ENCODE measurements at places on chromosomes 2 and 18.

DNA sequence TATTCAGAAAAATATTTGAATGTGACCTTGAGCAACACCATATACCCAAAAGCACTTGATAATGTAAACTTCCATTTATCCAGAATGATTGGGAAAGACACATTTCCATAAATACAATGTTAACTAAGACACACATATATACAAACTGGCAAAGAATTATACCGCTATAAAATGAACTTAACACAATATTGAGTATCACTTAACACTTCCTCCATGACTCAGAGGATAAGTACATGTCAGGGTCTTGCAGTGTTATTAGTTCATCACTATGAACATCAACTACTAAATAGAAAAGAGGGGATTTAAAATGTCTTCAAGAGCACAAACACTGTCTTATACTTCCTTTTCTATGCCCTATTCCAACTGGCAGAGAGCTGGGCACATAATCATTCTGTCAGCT, 18.6 kb downstream of the WDSUB1 start:
- DNase-seq, result no peak

- DNase-seq, result no peak
These were observed 231.7 kb downstream of the FSIP2 start for GRCh38 chr2:185970148-185970852.

- no peak for DNase-seq
These were observed 123.7 kb upstream of the CTDP1 start for GRCh38 chr18:79555885-79556284.

GRCh38 chr2:75224636-75225094, 25.3 kb upstream of the TACR1 start:
- DNase-seq, result no peak

- DNase-seq, result no peak
These were observed 411.8 kb downstream of the SOX11 start for GRCh38 chr2:6103949-6104348.

DNA sequence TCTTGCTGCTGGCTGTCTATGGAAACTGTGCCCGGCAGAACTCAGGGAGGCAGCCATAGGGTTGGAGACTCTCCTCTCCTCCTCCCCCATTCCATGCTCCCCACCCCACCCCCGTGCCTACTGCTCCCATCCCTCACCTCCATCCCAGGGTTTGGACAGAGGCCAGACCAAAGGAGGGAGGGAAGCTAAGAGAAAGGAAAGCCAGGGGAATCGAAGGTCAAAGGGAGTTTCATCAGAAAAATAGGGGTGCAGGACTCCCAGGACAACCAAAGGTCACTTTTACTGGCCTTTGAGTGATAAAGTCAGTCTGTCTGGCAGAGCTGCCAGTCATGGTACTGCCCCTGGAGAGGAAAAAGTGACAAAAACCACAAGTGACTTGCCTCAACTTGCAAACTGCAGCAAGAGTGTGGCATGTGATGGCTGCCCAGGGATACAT, 187.3 kb upstream of the CTAGE1 start:
- DNase-seq, result no peak
